HuH-7.5 (cell line): ENCODE measurements at places on chromosomes 6 and 20.

DNA sequence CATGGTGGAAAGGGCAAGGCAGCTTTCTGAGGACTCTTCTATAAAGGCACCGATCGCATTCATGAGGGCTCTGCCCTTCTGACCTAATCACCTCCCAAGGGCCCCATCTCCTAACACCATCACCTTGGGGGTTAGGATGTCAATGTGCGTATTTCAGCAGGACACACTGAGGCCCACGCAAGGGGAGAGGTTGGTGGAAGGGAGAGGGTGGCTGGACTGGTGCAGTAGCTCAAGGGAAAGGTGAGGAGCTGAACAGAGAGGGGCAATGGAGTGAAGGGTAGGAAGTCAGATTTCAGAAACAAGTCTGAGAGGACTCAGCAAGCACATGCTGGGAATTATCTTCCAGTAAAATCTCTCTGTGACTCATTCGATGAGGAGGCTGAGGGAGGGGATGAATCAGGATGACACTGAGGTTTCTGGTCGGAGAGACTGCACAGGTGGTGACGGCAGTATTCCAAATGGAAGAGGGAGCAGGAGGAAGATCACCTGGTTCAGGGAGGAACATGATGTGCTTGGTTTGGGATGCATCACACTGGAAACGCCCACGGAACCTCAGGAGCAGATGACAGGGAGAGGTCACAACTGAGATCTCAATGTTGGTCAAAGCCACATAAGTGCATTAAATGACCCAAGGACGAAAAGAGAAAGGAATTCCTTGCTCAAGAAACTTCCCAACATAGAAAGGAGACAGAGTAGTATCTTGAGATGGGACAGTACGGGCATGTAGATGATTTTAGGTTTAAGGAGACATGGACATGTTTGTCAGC lies 67.1 kb downstream of the TFAP2A start:
- no peak for DNase-seq

GRCh38 chr6:168913866-168914469 lies 339.7 kb downstream of the THBS2 start:
- no peak for DNase-seq

- no peak for DNase-seq
Measured at GRCh38 chr20:19934792-19935491, 82.2 kb upstream of the NAA20 start.

DNA sequence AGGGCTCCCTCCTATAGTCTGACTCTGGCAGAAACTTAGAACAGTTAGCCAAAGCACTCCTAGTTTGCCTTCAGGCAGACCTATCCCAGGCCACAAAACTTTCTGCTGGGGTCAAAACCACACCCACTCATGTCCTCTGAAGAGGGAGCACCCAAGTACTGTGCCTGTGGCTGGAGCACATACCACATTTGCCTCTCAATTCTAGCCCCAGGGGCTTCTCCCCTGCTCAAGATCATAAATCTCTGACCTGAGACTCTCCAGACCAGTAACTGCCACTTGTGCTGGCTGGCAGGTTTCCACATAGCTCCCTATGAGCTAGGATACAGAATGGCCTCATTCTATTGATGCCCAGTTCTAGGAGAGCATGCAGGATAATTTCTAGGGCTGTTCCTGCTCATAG lies 781.0 kb downstream of the EYS start:
- DNase-seq = no peak

DNA sequence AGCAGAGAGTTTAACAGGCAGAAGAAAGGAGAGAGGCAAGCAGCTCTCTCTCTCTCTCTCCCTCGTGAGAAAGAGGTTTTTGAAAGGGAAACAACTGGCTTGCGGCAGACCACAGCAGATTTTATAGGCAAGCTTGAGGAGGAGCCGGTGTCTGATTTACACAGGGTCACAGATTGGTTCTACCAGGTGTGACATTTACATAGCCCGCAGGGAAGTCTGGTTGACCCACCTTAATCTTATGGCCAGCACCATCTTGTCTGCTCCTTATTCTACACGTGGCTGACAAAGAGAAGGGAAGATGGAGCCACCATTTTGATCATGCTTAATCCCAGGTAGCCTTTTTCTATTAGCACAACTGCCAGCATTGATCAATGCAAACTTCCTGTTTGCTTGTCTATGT lies 65.4 kb downstream of the OR2J2 start:
- no peak for DNase-seq

DNA sequence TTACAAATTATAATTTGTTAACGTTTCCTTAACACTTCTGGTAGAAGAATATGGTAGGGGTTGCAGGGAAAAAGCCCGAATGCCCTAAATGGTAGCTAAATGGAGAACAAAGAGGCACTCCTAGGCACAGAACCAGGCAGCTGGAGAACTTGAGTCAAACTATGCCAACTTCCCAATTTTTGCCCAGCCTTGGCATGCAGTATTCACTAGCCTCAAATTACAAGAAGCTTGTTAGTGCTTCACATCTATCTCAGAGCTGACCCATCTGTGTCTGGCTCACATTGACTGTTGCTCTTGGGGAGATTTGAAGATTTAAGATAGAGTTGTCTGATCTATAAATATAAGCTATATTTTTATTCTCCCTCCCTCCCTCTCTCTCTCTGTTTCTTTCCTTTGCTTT lies 19.4 kb upstream of the LRFN2 start:
- no peak for DNase-seq

GRCh38 chr6:85472744-85473143 lies 22.9 kb downstream of the NT5E start:
- DNase-seq = no peak

GRCh38 chr20:44495802-44496481 lies 20.3 kb downstream of the TTPAL start:
- no peak for DNase-seq

DNA sequence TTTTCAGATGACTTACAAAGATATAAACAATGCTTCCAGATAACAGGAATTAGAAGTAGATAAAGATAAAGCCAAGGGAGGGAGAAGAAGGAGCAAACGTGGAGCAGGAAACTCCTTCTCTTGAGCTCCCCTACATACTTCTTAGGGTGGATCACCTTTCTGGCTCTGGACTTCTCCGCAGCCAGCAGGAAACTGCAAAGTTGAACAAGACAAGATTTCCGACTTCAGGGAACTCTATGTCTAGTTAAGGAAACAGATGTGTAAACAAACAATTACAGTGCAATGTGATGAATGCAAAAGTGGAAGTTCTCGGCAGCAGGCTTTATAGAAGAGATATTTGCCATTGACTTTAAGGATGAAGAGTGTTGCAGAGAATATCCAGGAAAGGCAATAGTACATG lies 134.0 kb upstream of the MARCKS start:
- DNase-seq = no peak

GRCh38 chr20:36585410-36586125 lies 12.2 kb downstream of the TGIF2 start:
- no peak for DNase-seq

DNA sequence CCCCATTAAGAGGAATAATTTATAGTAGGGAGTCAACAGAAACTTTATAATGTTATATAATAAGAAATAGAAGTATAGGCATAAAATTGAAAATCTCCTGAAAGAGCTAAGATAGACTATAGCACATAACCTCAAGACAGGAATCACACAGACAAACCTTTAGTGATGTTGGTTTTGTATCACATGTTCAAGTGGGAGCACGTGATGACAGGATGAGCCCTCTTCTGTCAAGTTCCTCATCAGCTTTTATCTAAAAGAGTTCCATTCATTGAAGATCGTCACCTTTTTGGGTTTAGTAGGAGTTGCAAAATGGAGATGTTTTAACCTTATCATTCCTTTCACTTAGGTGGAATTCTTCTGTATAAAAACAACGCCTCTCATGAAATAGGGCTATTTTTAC lies 127.0 kb downstream of the MCHR2 start:
- DNase-seq = no peak

- no peak for DNase-seq
Measured at GRCh38 chr6:27451660-27452390, 21.1 kb downstream of the ZNF184 start.

GRCh38 chr20:46640536-46641311 lies 10.5 kb downstream of the SLC13A3 start:
- DNase-seq = no peak

- peak; percentile 41 for DNase-seq
Measured at GRCh38 chr6:47073125-47074110, 31.3 kb upstream of the ADGRF1 start.

GRCh38 chr6:47853766-47854165 lies 71.9 kb downstream of the OPN5 start:
- no peak for DNase-seq

DNA sequence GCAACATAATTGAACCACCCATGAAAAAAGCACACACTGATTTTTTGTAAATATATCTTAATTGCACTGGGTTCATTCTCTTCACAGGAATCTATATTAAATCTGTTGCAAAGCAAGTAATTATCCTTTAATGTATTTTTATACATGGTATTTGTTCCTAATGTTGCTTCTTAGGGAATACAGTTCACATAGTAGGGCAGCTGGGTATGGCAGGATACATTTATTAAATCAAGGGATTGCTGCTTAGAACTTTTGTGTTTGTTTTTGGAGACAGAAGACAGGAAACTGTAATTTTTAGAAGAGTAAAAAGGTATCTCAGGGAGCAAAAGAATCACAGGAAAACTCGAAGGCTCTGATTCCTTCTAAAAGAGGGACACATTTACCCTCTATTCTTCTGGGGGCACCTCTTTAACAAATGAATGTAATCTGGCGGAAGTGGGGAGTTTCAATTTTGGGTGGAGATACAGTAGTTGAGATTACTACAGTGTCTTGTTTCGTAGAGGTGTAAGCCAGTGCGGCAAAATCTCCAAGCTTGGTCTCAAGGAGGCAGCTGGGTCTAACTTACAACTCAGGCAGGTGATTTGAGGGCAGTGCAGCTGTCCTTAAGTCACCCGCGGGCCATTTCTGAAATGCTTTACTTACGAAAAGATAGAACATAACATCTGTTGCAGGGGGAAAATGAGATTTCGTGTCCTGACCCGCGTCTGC lies 812 bp upstream of the SMIM13 start:
- peak; percentile 34 for DNase-seq

DNA sequence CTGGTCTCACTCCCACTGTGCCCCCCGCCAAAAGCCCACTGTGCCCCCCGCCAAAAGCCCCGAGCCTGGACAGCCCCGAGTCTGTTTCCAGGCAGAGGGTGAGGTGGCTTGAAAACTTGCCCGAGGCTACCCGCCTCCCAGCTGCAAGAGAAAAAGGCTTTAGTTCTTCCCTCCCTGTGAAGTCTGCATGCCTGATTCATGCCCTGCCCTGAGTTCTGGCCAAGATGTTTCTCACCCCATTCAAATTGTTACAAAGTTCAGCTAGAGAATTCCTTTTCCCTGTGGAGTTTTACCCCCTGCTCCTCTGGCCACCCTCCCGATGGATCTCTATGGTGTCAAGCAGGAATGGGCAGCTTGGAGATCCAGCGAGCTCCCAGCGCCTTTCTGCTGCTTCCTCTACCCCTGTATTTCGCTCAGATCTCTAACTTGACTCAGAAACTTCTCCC lies 298.8 kb upstream of the MAP3K7 start:
- no peak for DNase-seq

GRCh38 chr6:159056432-159056831 lies 11.6 kb upstream of the TAGAP start:
- DNase-seq = no peak

- no peak for DNase-seq
Measured at GRCh38 chr6:147759093-147759492, 250.6 kb downstream of the SAMD5 start.

DNA sequence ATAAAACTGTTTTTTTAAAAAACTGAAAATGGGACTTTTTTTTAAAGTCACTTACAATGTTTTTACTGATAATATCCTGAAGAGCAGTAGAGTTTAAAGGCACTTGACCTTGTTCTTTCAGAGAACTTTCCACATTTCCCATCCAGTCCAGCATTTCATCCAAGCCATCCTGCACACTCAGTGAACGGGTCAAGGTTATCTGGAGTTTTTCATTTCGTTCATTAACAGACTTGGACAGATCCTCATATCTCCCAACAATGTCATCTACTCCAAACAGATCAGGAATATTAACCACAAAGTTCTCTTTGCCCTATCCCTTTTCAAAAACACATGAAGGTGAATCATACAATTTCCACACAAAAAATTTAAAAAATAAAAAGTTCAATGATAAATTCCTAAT lies 69.1 kb downstream of the DST start:
- DNase-seq = no peak

GRCh38 chr20:53170196-53170595 lies 198.0 kb downstream of the TSHZ2 start:
- DNase-seq = no peak

DNA sequence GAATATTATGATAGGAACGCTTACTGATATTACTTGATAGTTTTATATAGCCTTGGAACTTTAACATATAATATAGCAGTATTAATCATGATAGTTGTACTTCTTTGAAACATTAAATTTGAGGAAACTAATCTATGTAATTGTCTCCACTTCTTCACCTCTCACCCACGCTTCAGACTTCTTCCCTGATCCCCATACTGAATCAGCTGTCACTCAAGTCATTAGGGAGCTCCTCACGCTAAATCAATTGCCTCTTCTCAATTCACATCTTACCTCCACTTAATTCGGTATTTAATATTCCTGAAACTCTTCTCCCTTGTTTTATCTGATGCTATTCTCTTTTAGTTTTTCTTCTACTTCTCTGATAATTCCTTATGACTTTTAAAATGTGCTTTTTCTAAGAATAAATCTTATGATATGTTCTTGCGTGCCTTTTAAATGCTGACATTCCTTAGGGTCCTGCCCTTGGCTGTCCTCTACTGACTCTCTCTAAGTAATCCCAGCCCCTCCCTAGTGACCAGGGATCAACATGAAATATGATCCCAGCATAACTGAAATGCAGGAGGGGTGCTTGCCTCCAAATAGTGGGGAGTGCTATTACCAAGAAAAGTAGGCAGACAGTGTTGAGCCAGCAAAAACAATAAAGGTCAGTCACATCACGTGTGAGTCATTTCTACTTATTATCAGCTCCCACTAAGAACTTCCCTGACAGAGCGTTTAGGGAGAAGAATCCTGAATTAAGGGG lies 9.9 kb downstream of the ANKRD66 start:
- DNase-seq = no peak

DNA sequence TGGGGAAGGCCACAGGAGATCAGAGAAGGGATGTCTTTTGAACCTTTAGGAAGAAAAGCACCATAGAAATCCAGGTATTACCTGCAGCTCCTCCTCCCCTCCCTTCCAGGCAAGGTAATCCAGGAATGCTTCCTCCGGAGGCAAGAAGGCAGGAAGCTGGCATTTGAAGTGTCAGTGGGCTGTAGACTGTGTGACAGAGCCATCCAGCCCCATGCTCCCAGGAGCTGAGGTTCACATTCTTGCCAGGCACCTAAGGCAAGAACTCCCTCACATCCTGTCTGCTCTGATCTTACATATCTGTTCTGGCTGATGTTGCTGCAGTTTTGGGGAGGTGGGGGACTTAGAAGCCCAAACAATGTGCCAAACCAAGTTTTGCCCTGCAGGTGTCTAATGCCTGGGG lies 27.8 kb upstream of the SCUBE3 start:
- DNase-seq = no peak

GRCh38 chr6:149723771-149724417 lies 6.0 kb upstream of the LATS1 start:
- no peak for DNase-seq

- no peak for DNase-seq
Measured at GRCh38 chr20:33840160-33840559, 29.0 kb downstream of the CHMP4B start.
